Activated CD8-positive, alpha-beta memory T cell treated with anti-CD3 and anti-CD28 coated beads for 4 hours (primary cell): ENCODE measurements at places on chromosomes 13 and 19.

DNA sequence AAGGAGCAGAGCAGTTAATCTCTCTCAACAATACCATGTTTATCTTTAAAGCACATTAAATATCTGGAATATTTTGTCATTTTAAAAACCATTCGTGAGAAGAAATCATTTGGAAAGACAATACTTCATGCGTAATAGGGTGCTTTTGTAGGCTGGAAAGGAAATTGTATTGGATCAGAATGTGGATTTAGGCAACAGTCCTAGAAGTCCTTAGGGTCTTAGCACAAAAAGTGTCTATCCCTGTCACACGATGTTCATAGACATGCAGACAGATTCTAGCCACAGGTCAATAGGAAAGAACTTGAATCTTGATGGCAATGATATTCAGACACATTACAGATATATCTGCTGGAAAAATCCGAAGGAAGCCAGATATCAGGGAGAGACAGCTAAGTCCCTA lies 156.0 kb downstream of the KCTD12 start:
- no peak for DNase-seq

DNA sequence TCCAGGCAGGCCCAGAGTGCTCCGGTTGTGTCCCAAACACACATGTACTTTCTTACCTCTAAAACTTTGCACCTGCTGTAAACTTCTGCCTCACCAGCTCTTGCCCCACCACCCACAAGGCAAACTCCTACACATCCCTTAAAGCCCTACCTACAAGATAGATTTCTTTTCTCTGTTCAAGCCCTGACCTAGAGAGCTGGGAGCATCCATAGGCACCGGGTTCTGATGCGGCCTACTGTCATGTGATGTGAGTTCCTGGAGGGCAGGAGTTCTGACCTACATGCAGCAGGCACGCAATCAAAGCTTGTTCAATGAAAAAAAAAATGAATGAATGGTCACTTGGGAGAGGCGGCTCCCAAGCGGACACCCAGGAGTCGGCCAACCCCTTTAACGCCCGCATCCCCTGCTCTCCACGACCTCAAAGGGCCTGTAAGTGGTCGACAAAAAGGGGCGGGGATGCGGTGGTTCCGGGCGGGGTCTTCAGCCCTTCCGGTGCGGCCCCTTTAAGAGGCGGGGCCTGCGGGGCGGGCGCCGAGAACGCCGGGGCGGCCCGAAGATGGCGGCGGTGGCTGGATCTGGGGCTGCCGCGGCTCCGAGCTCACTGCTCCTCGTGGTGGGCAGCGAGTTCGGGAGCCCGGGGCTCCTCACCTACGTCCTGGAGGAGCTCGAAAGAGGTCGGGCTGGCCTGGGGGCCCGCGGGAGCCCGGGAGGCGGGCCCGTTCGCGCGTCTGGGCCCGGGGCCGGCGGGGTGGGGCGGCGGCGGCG lies at the start of gene MAP1S:
TSS of gene MAP1S (plus strand) at position 534 of the 765 bp plus-strand sequence. CDS start at position 557, 23 bp downstream.
- DNase-seq = peak; percentile 32

GRCh38 chr13:46041419-46041839 lies 11.1 kb downstream of the ZC3H13 start:
- no peak for DNase-seq

- DNase-seq = no peak
Measured at GRCh38 chr19:57105976-57106721, 13.6 kb upstream of the USP29 start.

DNA sequence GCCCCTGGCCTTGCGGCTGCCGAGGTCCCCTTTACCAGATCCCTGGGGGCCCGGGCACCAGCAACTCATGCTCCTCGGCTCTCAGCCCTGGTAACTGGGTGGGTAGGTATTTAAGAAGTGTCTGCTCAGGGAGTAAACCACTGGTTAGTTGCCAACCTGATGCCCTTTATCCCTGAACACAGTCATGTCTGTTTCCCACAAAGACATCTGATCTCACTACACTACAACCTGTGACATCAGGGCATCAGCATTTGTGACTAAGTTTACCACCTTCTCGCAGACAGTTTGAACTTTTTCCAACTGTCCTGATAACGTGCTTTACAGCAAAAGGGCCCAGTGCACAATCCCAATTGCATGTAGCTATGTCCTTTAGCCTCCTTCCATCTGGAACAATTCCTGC lies 22.0 kb downstream of the GGACT start:
- no peak for DNase-seq

- peak; percentile 47 for DNase-seq
Measured at GRCh38 chr19:11694533-11695439, 44.0 kb downstream of the ZNF823 start.
